ENCODE measurements at places on chromosomes 1 and 21.

DNA sequence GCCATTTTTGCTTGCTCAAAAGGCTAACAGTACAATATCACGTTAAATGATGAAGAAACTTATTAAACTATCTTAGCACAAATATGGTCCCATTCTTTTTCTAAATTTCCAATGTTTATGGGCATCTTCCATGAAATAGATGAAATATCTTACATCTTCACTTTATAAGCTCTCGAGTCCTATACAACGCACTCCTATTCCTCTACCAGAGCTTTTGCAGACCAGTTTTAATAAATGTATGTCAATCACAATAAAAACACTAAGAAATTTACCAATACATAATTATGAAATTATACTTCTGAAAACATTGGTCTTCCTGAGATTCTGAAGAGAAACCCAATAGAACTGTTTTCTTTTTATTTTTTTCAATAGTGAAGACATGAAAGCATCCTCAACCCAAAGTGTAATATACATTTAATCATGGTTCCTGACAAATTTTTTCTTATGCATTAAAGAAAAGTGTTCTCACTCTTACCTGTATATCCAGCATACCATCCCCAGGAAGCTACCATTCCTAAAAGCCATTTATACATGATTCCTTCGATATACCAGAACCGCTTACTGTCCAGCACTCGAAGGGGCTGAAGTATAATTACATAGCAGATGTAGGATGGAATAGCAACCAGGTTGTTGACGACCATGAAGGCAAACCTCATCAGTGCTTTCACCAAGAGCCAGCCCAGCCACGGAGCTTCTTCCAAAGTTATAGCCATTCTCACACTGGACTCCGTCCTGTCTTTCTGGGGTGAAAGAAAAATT, 1.8 kb downstream of the LPGAT1 start:
- DNase-seq, result no peak

DNA sequence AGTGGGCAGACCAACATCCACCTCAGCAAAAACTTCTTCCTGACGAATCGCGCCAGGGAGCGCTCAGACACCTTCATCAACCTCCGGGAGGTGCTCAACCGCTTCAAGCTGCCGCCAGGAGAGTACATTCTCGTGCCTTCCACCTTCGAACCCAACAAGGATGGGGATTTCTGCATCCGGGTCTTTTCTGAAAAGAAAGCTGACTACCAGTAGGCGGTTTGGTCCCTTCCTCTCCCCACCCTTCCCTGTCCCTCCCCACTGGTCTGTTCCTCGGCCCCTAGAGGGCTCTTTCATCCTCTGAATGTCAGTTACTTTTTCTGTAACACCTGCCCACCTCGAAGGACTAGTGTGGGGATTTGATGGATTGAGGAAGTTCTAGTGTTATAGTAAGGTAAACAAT, 46.9 kb downstream of the CAPN2 start:
- DNase-seq, result no peak

DNA sequence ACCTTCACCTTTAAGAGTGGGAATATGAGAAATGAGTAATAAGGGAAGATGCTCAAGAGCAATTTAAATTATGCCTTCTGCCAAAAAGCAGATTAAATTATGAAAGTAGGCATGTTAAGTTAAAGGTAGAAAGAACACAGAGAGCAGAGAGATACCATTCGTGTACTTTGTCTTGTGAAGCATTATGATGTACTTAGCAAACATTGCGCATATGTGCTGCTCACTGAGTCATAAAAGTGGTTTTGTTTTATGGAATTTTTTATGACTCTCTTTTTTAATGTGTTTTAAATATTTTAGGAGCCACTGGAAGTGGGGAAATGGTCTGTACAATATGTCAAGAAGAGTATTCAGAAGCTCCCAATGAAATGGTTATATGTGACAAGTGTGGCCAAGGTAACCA, 35.3 kb downstream of the MTF2 start:
- no peak for DNase-seq

DNA sequence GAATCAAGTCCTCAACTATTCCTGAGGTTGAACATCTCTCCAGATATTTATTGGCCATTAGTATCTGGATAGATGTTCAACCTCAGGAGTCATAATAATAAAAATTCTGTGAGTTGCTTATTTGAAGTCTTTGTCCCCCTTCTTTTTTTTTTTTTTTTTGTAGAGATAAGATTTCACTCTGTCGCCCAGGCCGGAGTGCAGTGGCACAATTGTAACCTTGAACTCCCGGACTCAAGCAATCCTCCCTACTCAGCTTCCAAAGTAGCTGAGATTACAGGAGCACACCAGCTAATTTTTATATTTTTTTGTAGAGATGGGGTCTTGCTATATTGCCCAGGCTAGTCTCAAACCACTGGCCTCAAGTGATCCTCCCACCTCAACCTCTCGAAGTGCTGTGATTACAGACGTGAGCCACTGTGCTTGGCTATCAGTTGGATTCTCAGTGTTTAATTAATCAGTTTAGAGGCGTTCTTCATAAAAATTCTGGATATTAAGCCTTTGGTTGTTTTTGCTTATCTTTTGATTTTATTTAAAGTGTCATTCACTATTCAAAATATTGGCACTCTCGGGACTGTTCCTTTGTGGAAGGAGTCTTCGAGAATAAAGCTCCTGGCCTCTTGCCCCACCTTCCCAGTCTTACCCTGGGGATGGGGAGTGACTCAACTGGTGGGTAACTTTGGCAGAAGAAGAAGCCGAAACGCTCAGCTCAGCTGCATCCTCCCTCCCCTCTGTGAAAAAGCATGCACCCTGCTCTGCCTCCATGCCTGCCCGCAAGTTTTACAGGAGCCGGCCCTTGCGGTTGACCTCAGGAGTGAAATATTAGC, 11.2 kb upstream of the HYI start:
- no peak for DNase-seq

DNA sequence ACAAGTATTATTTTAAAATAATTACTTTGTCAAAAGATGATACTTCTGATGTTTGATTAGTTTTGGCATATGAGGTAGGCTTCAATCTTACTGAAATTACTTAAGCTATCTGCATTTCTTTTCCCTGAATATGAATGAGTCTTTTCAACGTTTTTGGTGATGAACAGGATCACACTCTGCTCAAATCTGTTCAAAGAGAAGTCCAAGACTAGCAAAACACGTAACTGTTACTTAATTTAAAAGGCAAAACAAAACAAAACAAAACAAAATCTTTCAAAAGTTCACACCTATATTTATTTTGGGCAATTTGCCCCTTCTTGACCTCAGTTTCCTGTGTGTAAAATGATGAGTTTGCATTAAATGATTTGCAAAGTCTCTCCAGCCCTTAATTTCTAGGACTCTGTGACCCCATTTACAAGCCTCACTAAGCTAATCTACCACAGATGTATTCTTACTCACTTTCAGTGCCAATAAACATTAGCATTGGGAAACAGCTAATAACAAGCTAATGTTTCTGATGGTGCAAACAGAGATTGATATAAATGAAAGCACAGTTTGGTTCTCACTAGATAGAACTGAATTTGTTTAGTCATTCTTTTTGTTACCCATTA, 865.4 kb downstream of the LTN1 start:
- DNase-seq, result no peak
